ENCODE measurements at places on chromosomes 12 and 14.

DNA sequence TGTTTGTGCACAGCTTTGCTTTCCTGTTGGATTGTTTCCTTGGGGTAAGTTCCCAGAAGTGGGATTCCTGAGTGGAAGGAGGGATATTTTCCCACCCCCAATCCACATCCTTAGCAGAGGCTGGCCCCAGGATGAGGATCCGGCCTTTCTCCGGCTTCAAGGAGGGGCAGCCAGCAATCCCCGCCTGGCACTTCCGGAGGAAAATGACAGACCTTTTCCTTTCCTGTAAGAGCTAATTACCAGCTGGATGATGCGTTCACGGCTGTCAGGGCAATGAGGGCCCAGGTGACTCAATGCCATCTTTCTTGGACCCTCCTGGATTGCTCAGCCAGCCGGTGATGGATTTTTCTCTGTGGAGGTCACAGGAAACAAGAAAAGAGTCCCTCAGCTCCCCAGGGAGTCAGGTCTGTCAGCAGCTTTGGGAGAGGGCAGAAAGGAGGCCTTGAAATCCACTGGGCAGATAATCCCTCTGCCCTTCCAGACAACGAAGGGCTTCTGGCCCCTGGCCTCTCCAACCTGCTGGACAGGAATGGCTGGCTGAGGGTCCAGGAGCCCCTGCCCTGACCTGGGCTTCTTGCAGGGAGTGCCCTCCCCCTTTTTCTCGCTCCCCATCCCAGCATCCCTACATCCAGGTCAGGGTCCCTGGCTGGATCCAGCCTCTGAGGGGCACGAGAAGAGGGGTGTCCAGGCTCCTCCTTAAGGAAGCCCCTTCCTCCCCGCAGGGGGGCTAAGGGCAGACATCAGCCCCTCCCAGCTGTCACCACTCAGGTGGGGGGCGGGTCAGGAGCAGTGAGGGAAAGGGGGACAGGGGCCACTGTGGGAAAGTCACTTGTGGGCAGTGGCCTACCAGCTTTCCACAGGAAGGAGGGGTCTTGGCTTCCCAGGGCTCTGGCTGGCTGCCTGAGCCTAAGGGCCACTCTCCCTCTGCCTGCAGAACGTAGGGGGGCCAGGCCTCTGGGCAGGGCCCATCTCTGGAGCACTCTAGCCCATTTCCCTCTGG lies 16.1 kb upstream of the CCDC85C start:
- DNase-seq = no peak

- DNase-seq = no peak
Measured at GRCh38 chr14:68982581-68982980, 3.5 kb upstream of the ACTN1 start.

DNA sequence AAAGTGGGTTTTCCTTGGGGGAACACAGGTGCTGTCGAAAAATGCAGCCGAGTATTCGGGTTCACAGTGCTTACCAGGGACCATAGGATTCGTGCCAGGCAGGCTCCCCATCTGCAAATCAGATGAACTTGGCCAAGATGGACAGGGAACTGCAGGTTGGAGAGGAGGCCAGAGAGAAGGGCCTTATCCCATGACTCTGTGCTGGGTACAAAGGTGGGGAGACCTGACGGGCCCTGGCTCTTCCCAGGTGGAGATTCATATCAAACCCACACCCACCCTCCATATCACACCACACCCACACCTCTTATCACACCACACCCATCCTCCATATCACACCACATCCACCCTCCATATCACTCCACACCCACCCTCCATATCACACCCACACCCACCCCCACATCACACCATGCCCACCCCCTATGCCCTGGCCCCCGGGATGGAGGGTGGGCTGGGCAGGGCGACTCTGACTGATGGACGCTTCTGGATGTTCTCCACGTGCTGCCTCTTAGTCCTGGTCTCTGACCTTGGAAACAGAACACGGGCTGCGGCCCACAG lies 319.7 kb downstream of the ADGRD1 start:
- DNase-seq = no peak

- no peak for DNase-seq
Measured at GRCh38 chr12:69579029-69579428, 6.2 kb upstream of the CCT2 start.

GRCh38 chr14:23382276-23382675 lies 5.4 kb downstream of the CMTM5 start:
- no peak for DNase-seq

GRCh38 chr14:33484264-33484663 lies 466.6 kb downstream of the EGLN3 start:
- DNase-seq = no peak

- DNase-seq = no peak
Measured at GRCh38 chr14:35866595-35867279, 40.6 kb downstream of the BRMS1L start.

DNA sequence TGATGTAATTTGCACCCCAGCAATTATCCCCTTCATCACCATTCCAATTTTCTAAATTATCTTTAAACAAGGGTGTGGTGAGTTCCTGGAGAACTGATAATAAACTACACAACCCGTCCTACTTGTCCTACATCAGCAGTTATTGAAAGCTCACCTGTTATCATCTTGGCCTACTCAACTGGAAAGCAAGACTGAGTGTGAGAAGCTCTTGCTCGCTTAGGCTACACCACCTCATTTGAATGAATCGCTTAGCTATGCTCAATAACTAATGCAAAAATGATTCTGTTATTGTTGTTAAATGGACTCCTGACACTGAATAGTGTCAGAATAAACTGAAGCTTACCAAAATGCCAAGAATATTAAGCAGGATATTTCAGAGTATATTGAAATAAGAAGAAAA lies 115.4 kb upstream of the BTG1 start:
- no peak for DNase-seq

GRCh38 chr14:23346693-23347405 lies 5.8 kb downstream of the SLC22A17 start:
- DNase-seq = no peak

DNA sequence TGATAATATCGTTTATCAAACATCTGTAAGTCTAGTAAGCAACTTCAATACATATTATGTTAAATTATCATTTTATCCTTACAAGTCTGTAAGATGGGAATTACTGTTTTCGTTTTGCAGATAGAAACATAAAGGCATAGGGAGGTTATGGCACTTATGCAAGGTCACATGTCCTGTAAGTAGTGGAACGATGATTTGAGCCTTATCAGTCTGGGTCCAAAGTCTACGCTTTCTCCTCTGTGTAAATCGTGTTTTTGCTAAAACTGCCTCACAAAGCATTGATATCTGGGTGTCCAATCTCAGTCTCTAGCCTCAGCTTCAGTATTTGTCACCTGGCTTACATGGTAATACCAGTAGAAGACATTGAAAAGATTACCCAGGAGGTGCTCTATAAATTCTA lies 174.9 kb upstream of the RASSF8 start:
- DNase-seq = no peak

- no peak for DNase-seq
Measured at GRCh38 chr12:9406564-9407424, 198.6 kb upstream of the PZP start.

GRCh38 chr14:103547941-103548462 lies 14.5 kb downstream of the BAG5 start:
- no peak for DNase-seq

GRCh38 chr14:73248108-73248868 lies 11.0 kb downstream of the PAPLN start:
- no peak for DNase-seq

DNA sequence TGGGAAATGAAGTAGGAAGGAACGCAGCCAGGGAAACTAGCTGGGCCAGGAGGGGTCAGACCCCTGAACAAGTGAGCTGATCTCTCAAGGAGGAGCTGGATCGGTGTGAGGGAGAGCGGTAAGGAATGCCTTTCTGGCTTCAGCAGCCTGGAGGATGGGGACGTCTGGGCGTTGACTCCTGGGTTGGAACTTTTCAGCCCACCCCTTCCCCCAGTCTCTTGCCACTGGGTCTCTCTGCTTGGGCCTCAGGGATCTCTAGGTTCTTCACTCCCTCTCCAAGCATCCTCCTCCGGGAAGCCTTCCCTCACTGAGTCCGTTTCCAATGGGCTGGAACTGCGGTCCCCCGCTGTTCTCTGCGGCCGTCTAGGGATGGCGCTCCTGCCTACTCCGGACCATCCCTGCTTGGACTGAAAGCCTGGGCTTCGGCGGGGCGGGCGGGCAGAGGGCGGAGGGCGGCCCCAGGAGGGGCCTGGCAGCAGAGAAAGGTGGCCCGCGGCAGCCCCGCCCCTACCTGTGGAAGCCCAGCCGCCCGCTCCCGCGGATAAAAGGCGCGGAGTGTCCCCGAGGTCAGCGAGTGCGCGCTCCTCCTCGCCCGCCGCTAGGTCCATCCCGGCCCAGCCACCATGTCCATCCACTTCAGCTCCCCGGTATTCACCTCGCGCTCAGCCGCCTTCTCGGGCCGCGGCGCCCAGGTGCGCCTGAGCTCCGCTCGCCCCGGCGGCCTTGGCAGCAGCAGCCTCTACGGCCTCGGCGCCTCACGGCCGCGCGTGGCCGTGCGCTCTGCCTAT lies at the start of gene KRT7:
TSS of gene KRT7 (plus strand) at position 570 of the 788 bp plus-strand sequence. CDS start at position 624, 54 bp downstream.
- no peak for DNase-seq

GRCh38 chr14:26984311-26985177 lies 386.7 kb upstream of the NOVA1 start:
- DNase-seq = peak; percentile 84

- no peak for DNase-seq
Measured at GRCh38 chr12:12645485-12645884, 33.8 kb downstream of the CREBL2 start.
